ENCODE measurements at places on chromosomes 13 and 19.
A peak's percentile ranks its signal among the peaks of the same experiment; 100 is the strongest.

DNA sequence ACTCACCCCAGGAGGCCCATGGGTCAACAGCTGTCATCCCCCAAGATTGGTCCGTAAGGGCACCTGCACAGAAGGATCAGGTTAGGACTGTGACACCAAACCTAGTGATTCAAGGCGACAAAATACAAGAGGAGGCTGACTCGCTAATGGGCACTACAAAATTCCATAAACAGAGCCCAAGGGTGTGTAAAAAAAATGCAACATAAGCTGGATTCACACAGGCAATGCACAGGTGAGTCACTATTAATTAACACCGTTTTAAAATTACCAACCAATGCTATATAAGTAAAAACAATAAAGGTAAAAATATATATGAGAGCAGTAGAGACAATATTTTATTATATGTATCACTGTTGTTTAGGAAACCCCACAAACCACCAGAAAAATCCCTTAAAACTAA is 1.9 kb downstream of the ZNF606 start:
- DNase-seq: no peak

GRCh38 chr13:47121092-47121763 is 224.4 kb upstream of the HTR2A start:
- DNase-seq: no peak

DNA sequence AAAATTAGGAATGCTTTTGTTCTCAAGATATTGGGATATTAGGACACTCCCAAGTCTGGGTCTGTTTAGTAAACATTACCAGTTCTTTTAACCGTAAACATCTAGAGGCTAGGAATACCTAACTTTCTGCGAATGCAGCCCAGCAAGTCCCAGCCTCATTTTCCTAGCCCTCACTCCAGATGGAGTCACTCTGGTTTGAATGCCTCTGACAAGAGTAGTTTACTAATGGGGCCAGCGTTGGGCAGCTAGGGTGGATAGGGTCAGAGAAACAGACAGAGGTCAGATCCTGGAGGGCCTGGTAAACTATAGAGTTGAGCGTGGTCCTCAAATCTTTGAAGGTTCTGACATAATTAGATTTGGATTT is 53.6 kb downstream of the WDFY2 start:
- no peak for DNase-seq

DNA sequence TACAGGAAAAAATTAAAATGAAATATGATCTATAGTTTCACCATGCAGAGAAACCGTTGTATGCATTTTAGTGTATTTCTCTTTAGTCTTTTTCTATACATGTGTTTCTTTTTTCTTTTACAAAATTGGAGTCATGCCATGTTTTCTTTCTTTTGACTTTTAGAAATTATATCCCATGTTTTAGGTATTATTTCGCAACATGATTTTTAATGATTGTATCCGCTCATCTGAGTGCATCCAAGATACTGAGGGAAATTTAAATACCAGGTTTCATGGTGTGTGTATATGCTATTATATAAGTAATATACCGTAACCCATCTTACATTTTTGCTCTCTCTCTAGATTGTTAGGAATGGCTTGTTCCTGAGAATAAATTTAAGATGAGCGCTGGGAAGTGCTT is 82.3 kb downstream of the GPR12 start:
- no peak for DNase-seq

DNA sequence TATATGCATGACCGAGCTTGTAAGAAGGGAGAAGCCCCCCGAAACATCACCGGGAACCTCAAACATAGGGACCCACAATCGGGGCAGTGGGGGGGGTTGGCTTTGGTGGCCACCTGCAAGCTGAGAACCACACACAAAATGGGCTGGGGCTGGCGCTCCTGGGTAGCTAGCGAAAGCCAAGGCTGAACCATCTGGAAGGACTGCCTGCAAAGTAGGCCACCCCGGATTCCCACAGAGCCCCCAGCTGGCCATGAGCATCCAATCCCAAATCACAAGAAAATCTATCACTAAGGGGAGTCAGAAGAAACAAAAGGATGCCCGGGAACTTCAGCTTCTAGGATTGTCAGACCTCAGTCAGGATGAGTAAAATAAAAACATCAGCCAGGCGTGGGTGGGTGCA is 2.8 kb upstream of the PSPN start:
- DNase-seq: no peak

- peak; percentile 84 for DNase-seq
These were observed 19.4 kb downstream of the ACTN4 start for GRCh38 chr19:38666663-38667511.

- DNase-seq: no peak
These were observed 197.7 kb downstream of the ZNF737 start for GRCh38 chr19:20367811-20368294.

GRCh38 chr13:23610966-23611491 is 40.8 kb downstream of the TNFRSF19 start:
- no peak for DNase-seq

GRCh38 chr13:91664039-91664438 is 265.6 kb downstream of the GPC5 start:
- DNase-seq: no peak

- DNase-seq: no peak
These were observed 68.6 kb upstream of the TEX29 start for GRCh38 chr13:111251646-111252445.

GRCh38 chr19:14437578-14438140 is 4.6 kb downstream of the PKN1 start:
- no peak for DNase-seq

GRCh38 chr19:19546751-19547162 is 8.7 kb downstream of the CILP2 start:
- DNase-seq: no peak

- DNase-seq: no peak
These were observed 26.8 kb downstream of the RASA3 start for GRCh38 chr13:114105521-114106225.

GRCh38 chr19:49930483-49931011 is 1.2 kb upstream of the NUP62 start:
- DNase-seq: peak; percentile 36

DNA sequence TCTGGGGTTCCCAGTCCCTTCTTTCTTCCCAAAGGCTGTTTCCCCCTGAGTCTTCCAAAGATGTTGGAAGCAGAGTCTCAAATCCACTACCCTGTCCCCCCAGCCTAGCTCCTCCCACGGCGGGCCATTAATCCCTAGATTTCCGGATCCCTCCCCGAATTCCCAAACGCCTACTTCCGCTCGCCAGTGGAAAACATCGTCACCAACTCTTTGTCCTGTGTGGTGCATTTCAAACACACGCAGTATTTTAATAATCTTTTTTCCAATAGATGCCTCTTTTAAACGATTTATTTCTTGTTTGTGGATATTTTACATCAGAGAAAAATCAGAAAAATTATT is 610 bp downstream of the ZNF791 start:
- DNase-seq: no peak

DNA sequence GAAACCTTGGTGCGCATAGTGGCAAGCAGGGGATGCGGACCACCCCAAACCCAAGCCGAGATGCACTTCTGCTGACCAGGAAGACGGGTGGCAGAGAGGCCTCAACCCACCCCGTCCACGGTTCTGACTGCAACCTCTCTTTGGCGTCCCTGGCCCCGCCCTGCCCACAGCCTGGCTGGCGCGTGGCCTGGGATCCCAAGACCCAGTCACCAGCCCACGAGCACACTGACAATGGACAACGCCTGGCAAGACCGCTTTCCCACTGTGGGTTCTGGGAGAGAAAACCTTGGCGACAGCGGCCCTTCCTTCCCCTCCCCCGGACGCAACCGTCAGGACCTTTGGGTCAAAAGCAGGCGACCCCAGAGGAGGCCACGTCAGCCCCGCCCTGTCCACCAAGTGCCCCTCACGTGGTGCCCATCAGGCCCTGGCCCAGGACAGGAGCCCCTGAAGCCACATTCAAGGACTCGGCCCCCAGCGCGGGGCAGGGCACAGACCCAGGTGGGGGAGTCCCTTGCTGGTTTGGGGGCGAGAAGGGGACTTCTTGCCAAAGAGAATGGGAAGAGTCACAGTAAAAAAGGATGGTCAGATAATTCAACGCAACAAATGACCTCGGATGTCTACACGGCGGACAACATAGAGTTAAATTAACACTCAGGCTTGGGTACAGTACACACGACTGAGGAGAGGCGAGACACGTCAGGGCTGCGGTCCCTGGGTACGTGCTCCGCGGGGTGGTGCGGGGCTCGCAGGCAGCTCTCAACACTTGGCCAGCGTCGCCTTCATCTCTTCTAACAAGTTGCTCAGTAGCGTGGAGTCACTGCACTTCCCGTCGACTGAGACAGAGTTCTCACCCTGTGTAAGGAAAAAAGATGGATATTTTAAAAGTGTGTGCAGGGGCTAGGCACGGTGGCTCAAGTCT is 5.0 kb downstream of the IZUMO4 start:
- DNase-seq: no peak

- DNase-seq: no peak
These were observed 15.4 kb downstream of the TMEM255B start for GRCh38 chr13:113774177-113775107.

DNA sequence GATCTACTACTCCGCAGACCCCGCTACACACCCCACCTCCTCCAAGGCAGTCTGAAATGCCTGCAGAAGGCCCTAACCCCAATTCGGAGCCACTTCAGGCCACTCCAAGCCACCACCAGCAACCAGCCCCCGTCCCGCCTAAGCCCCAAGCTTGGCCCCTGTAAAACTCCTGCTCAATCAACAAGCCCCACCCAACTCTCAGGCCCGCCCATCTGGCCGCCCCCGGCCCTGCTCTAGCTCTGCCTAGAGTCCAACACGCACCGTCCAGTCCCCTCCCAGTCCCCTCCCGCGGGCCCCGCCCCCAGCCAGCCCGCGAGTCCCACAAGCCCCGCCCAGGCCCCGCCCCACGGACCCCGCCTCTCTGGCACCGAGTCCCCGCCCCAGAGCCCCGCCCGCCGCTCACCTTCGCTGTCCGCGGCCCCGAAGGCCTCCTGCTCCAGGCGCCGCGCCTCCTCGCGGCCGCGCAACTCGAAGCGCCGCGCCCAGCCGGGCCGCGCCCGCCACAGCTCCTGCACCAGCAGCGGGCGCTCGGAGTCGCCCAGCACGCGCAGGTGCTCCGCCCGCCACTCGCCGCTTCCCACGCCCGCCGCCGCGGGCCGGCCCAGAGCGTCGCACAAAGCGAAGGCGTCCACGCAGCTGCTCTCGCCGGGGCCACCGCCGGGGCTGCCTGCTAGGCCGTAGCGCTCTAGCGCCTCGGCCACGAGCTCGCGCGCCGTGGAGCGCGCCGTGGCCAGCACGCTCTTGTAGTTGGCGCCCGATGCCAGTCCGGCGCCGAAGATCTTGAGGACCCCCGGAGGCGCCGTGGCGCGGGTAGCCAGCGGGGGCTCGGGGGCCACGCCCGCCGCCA is 1.6 kb downstream of the RASIP1 start:
- peak; percentile 91 for DNase-seq

DNA sequence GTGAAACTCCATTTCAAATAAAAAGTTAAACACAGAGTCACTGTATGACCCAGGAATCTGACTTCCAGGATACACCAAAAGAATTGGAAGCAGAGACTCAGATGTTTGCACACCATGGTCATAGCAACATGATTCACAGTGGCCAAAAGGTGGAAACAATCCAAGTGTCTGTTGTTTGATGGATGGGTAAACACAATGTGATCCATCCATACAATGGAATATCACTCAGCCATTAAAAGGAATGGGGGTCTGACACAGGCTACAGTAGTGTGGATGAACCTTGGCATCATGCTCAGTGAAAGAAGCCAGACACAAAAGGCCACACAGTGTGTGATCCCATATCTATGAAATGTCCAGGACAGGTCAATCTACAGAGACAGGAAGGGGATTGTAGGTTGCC is 174.3 kb downstream of the PTPRS start:
- no peak for DNase-seq

GRCh38 chr19:32692727-32693061 is 1.1 kb downstream of the NUDT19 start:
- DNase-seq: no peak

- DNase-seq: peak; percentile 34
These were observed 16.1 kb upstream of the MADCAM1 start for GRCh38 chr19:480016-480855.

GRCh38 chr13:87656306-87656705 is 14.9 kb upstream of the SLITRK5 start:
- no peak for DNase-seq

- no peak for DNase-seq
These were observed 35.5 kb upstream of the CSNK1A1L start for GRCh38 chr13:37141011-37141410.

- no peak for DNase-seq
These were observed 110.6 kb downstream of the LIG4 start for GRCh38 chr13:108104736-108105135.

- DNase-seq: peak; percentile 82
These were observed 27.6 kb downstream of the ZNF607 start for GRCh38 chr19:37691881-37692504.

- no peak for DNase-seq
These were observed 181.3 kb downstream of the PCDH9 start for GRCh38 chr13:67048821-67049150.

- no peak for DNase-seq
These were observed 2.6 kb downstream of the ADAT3 start for GRCh38 chr19:1907563-1908363.

DNA sequence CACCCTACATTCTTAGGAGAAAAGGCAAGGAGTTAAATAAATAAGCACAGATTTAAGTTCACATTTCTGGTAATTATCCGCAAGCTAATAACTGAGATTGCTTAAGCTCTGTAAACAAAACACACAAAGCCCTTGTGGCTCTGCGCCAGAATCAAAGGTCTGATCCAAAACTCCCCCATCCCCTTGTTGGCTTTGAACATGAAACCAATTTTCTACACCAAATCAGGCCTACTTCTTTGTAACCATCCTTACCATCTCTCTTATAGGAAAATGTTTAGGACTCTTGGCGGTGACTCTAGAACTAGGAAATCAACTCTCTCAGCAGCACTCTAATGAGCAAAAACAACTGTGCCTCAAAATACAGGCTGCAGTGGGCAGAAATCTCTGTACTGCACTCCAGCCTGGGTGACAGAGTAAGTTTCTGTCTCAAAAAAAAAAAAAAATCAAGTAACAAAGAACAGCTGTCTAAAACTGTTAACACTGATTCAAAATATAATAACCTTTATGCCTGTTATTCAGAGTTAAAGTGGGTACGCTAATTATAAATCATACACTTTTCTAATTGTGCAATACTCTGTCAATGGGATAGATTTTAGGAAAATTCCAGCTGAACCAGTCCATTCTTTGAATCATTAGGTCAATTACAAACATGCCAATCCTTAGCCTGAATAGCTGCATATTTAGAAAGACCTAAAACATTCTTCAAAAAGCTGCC is 25.8 kb downstream of the ABCC4 start:
- DNase-seq: no peak

- no peak for DNase-seq
These were observed 1478.3 kb downstream of the UQCRFS1 start for GRCh38 chr19:27734496-27735220.

DNA sequence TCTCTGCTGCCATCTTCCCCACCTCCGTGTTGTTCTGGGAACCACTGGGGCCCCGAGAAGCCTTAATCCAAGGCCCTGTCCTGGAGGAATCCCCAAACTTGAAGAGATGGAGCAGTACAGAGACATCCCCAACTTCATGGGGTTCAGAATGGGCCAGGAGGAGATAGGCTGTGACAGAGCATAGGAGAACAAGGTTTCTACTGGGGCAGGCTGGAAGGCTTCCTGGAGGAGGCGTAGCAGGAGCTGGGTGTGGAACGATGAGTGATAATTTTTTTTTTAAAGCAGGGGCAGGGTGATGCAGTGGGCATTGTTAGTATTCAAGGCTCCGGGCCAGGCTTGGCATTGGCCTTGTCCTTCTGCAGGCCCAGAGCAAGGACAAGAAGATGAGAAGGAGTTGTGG is 3.3 kb downstream of the CYP4F8 start:
- no peak for DNase-seq

GRCh38 chr13:81929988-81930387 is 1589.1 kb upstream of the SPRY2 start:
- DNase-seq: no peak

Data from CD4-positive, alpha-beta T cell treated with Interferon alpha-2 for 1 hour (primary cell).